ENCODE measurements at places on chromosomes 6 and 20. TPM values are rescaled to one million over a fixed set of nuclear protein-coding genes. Genes with fewer than 3 reads are reported as not detected.

DNA sequence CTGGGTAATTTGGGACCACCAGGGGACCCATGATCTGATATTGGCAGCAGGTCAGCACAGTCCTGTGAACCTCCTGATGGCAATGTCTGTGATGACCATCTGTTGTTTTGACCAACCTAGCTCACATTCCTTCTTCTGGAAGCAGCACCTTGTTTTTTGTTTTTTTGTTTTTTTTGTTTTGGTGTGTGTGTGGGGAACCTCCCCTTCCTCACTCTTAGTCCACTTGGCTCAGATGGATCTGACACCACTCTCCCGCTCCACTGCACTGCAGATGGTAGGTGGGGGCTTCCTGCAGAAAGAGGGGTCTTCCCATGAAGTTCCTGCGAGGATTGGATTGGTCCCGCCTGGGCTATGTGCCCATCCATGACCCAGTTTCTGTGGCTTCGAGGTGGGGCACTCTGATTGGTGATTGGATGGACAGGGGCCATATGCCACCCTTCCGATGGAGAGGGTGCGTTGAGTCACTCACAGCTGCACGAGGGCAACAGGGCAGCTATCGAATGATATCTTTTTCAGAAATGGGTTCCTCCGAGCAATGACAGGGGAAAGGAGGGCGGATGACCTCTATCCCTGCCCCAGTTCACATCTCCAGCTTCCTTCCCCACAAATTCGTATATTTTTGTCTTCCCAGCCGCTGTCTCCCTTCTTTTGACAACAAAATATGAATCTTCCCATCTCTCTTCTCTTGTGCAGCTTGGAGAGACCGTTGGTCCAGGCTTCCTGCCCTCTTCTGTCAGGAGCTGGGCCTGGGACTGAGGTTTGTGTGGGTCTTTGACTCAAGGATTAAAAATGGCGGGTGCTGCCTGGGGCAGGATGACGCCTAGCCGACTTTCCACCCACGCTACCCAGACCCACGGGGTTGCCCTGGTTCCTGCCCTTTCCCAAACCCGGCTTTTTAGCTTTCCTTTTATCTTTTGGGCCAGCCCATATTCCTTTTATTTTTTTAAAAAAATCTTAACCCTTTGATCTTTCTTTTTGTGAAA, 132.1 kb upstream of the KCNG1 start:
- no peak for DNase-seq

DNA sequence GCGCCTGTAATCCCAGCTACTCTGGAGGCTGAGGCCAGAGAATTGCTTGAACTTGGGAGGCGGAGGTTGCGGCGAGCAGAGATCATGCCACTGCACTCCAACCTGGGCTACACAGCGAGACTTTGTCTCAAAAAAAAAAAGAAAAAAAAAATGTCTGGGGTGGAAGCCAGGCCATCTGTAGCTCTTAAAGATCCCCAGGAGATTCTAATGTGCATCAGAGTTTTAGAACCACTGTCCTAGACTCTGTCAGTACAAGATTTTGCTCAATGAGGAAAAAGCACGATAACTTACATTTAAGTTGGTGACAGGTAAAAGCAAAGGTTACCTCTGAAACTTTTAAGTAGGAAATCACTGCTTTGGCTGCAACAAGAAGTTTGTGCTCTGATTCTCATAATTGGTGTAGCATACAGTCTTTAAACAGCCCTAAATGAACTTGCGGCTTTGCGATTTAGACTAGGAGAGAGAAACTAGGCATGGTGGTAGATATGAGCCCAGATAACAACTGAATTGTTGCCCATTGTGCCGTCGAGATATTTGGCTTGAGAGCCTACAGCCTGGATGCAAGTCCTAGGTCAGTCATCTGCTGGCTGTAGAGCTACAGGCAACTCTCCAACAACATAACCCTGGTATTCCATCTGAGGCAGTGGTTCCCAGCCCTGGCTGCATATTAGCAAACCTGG, 67.2 kb downstream of the BACH2 start:
- DNase-seq: no peak

GRCh38 chr6:113495521-113495920, 361.6 kb upstream of the MARCKS start:
- DNase-seq: no peak

- no peak for DNase-seq
Measured at GRCh38 chr6:131130554-131130940, 4.7 kb upstream of the AKAP7 start.

GRCh38 chr6:81126150-81126549, 626.3 kb downstream of the TENT5A start:
- no peak for DNase-seq

Gene SIRPD
- total RNA-seq: 0.27 TPM

- no peak for DNase-seq
Measured at GRCh38 chr6:155244434-155244833, 19.4 kb upstream of the CLDN20 start.

Measured in activated CD4-positive, alpha-beta T cell treated with anti-CD3 and anti-CD28 coated beads, Interleukin-2, amount 10 ng/mL, durations not matched to agents 7 days and 5 days (primary cell).